ENCODE measurements at places on chromosomes 7 and 10.

- no peak for DNase-seq
Observed at GRCh38 chr10:22308390-22308789, 7.8 kb upstream of the COMMD3 start.

GRCh38 chr10:84204122-84204521 is 9.8 kb downstream of the CDHR1 start:
- no peak for DNase-seq

DNA sequence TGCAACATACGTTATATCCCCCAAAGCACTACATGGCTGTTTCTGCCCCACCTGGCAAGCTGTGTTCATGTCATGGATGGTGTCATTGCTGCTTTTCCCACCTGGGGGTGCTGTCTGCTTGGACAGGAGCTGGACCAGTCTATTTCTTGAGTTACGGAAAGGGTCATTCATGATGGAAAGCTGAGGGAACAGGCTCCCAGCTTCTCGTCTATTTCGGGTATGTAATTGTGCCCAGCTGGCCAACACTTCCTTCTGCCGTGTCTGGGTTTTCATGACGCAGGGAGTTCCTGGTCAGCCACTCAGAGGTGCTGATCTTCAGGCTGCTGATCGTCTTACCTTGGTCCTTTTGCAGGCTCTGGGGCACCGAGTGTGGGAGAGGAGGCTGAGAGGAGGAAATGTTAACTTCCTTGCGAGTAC is 8.6 kb downstream of the BTBD16 start:
- DNase-seq, result peak; percentile 46

- DNase-seq, result no peak
Observed at GRCh38 chr10:62852961-62853702, 37.0 kb upstream of the EGR2 start.

DNA sequence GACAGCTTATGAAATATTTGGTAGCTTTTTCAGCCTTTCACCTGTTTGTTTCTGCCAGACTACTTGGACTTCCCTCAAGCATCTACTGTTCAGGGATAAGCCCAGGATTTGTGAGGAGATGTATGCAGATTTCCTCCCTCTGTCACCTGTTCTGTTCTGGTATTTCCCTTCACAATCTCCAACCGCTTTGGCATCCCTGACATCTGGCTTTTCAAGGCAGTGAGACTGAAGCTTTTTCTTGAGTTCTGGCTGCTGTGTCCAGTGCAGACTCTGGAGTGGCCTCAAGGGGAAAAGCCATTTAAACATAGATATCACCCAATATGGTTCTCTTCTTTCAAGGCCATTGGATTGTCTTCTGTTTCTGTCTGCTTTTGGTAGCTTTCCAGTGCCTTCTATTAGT is 369.7 kb downstream of the LRMDA start:
- DNase-seq, result no peak

DNA sequence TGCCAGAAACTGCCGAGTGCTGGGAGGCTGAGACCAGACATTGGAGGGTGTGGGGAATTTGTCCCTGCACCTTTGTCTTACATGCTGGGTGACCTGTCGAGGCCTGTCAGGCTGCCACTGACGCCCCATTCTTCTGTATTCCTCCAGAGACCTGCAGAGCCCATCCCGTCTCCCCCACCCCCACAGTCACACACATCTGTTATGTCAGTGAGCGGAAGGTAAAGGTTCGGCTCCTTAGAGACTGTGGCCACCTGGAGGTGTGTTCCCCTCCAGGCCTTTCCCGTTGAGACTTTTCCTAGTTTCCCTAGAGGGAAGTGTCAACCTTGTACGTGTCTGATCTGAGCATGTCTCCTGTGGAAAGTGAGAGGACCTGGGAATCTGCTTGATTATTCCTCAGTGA is 84.5 kb downstream of the ATXN7L1 start:
- no peak for DNase-seq

GRCh38 chr10:30583778-30584415 is 45.7 kb downstream of the LYZL2 start:
- peak; percentile 74 for DNase-seq

GRCh38 chr10:90969121-90969534 is 48.2 kb upstream of the ANKRD1 start:
- DNase-seq, result no peak

- peak; percentile 3 for DNase-seq
Observed at GRCh38 chr10:97798958-97799610, 27.3 kb upstream of the SFRP5 start.

GRCh38 chr7:27647046-27647445 is 15.6 kb downstream of the HIBADH start:
- DNase-seq, result peak; percentile 88

DNA sequence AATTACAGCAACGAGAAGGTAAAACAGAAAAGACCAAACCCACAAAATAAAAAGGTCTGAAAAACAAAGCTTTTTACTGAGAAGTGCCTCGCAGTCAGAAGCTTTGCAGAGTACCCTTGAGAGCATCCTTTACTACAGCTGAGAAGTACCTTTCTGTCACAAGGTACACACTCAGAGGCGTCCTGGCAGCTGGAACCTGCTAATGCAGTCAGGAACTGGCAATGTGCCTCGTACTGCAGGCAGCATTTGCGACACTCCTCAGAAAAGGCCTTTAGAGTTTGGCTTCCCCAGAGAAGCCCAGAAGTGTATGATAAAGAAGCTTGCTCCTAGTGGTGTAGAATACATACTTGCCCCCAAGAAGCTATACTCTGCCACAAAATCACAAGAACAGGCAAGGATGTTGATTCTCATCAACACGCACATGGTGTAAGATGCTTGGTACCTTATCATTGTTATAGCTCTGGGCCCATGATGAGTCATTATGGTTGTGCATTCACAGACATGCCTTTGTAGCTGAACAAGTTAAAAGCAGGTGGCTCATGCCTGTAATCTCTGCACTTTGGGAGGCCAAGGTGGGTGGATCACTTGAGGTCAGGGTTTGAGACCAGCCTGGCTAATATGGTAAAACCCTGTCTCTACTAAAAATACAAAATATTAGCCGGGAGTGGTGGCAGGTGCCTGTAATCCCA is 2.0 kb upstream of the GTPBP4 start:
- DNase-seq, result peak; percentile 87

- DNase-seq, result no peak
Observed at GRCh38 chr7:44142028-44142427, 896 bp upstream of the MYL7 start.

DNA sequence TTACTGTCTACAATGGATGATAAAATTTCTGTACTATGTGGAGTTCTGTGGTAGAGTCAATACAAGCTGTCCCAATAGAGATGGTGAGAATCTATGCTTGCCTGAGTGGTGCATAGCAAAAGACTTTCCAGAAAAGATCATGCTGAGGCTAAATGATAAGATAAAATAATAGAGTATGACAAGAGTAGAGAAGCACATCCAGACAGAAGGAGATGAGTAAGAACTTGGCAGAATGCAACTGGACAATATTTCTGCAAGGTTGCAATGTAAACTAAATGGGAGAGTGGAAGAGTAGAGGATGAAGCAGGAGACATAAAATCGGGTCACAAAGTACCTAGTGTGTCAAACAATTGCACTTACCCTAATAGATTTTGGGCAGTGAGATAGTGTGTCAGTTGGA is 347.6 kb downstream of the MDFIC start:
- DNase-seq, result peak; percentile 12

- DNase-seq, result no peak
Observed at GRCh38 chr7:83036721-83037380, 125.8 kb downstream of the PCLO start.

DNA sequence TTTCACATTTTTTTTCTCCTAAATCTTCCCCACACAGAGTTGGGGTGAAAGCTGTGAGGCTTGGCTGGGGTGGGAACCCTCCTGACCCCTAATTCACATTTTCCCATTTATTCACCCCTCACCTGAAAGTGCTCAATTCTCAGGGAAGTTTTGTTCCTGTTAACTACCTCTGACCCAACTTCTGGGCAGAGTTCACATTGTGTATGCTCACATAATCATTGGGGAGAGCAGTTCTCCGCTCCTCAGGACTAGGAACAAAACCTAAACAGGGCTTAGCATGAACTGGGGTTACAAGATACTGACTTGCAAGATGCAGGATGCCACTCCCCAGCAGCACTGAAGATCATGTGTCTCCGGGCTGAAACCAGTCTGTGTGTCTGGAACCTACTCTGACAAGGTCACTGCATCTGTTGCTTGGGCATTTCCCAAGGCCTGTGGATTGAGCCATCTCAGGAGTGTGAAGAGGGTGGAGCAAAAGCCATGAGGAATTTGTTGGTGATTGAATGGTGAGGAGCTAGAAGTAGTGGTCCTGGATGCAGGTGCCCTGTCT is 258.1 kb upstream of the IGFBP3 start:
- DNase-seq, result peak; percentile 21

DNA sequence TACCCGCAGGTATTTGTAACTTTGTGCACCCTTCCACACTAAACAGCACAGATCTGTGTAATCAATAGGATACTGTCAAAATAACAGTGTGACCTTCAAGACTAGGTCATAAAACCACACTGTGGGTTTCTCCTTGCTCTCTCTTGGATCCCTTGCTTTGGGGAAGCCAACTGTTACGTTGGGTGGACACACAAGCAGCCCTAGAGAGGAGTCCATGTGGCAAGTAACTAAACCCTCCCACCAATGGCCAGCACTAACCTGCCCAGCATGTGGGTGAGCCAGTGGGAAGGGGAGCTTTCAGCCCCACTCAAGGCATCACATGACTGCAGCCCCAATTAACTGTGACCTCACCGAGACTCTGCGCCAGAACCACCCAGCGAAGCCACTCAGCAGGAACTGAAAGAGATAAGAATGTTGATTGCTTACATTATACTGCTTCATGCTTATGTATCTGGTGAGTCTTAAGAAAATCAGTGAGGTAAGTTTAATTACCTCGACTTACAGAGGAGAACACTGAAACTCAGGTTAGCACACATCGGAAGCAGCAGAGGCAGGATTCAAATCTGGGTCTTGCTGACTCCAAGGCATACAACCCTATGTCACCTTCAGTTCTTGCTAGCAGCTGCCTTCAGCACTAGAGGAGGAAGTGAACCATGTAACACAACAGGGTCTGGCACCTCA is 9.4 kb upstream of the ZC3HAV1 start:
- peak; percentile 7 for DNase-seq

DNA sequence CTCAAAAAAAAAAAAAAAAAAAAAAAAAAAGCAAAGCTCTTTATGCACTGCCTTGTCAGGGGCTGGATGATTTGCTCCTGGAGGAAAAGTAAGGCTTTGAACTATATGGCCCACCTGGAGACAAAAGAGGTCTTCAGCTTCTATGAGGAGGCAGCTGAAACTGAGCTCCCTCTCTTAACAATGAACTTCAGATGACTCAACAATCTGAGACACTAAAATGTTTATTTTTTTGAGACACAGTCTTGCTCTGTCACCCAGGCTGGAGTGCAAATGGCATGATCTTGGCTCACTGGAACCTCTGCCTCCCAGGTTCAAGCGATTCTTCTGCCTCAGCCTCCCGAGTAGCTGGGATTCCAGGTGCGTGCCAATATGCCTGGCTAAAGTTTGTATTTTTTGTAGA is 36.7 kb downstream of the RAB19 start:
- DNase-seq, result no peak

- DNase-seq, result no peak
Observed at GRCh38 chr7:84700563-84701370, 486.1 kb downstream of the SEMA3D start.

DNA sequence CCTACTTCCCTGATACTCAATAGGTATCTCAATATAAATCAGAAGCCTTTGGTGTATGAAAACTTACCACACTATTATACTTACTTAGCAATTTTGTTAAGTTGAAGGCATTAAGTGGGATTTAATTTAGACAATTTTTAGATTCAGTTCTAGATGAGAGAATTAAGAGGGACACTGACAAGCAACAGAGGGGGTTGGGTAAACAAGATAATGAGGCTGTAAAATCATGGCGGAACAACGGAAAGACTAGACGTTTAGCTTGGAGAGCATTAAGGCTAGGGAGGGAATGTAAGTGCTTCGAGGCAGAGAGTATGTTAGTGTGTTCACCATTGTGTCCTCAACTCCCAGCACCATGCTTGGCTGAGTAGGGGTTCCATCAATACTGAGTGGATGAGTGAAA is 71.3 kb downstream of the DENND11 start:
- DNase-seq, result no peak

DNA sequence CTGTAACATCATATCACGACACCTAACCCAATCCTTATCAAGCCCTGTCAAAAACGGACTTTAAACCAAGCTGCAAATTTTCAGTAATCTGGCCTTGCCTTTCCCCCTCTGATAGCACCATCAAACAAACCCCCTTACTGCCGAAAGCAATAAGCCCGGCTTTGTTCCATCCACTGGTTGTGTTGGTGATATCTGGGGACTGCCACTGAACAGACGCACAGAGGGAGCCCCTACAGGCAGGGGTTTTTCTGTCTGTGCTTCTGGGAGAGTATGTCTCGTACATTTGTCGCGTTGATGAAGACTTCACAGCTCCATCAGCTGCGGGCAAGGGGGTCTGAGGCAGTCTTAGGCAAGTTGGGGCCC is 550 bp upstream of the PLAU start:
- DNase-seq, result no peak

DNA sequence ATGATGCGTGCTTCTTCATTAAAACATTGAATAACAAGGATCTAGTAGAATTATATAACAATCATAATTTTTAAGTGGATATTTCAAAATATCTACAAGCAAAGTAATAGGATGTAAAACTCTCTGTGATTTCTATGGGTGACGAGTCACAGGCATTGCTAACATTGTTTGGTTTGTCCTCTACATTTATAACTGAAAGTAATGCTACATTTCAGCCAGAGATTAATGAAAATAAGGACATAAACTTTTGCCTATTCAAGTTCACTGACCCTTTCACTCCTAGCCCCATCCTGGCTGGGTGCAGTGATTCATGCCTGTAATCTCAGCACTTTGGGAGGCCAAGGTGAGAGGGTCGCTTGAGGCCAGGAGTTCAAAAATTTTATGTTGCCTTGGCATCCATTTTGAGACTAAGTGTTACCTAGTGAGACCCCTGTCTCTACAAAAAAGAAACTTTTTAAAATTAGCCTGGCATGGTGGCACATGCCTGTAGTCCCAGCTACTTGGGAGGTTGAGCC is 38.4 kb upstream of the HSPA12A start:
- DNase-seq, result no peak

DNA sequence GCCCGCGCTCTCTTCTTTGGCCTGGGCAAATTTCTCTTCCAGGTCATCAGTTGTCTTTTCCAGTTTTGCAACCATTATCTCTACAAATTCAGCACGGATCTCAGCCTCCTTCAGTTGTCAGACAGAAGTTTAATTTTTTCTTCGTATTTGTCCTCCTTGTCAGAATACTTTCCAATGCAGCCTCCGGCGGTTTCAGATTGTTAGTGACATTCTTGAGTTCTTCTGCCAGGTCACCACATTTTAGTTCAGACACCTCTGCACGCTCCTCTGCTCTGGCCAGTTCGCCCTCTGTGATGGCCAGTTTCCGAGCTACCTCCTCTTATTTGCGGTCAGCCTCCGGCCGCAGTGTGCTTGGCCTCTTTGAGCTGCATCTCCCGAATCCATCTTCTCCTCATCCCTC is 32.8 kb upstream of the CPN1 start:
- no peak for DNase-seq

DNA sequence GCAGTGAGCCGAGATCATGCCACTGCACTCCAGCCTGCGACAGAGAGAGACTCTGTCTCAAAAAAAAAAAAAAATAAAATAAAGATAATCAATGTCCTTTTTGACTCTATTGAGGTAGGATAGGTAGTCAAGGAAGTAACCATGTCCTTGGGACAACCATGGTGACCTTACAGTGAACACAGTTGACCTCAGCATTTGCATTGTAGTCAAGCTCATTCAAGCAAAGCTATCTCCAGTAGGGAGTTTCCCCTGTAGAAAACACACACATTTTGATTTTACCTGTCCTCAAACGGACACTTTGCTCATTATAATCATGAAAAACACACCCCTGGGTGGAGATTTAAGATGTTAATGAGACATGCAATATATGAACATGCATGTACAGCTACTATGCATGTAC is 171.7 kb downstream of the KIF20B start:
- DNase-seq, result no peak

Measured in amniotic epithelial cell (primary cell).